ENCODE measurements at places on chromosomes 2 and 18.

DNA sequence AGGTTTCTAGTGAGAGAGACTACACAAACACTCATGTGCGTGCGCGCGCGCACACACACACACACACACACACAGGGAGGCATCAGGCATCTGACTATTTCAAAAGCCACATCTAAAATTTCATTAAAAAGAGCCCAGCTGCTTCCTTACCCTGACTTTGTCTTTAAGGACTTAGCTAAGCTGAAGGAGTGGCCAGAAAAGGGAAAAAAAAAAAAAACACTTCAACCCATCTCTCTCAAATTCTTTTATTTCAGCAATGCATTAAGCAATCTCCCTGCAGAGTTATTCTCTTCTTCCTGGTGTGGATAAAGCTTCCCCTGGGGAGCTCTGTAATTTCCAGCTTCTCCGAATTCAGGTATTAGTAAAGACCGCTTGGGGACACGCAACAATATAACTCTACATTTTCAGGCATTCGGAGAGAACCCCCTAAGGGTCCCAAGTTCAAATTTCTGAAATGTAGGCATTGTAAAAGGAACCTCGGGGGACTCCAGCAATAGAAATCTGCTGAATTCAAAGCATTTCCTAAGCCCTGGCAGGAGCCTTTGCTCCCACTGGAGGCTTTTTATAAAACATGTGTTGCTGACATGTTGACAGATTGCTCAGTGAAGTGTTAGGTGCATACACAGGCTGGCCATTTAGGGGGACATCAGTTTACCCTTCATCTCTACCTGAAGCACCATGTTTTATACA, 67.0 kb downstream of the ZNF521 start:
- DNase-seq: peak; percentile 81

DNA sequence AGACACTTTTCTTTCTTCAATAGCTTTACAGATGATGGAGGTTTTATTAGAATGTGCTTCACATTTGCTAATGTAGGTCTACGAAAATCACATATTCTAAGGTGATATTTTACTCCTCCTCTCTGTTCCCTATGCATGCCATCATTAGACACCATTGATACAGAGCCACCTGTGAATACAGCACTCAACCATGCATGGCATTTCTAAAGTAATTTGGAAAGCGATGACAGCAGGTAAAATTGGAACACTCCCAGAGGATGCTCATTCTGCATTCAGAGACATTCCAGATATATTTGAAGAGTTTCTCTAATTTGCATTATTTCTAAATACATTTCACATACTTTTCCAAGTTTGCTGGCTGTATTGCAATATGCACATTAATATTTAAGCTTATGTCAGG, 65.3 kb upstream of the RIT2 start:
- no peak for DNase-seq

- peak; percentile 5 for DNase-seq
These were observed 30.6 kb upstream of the GPD2 start for GRCh38 chr2:156405586-156405985.

DNA sequence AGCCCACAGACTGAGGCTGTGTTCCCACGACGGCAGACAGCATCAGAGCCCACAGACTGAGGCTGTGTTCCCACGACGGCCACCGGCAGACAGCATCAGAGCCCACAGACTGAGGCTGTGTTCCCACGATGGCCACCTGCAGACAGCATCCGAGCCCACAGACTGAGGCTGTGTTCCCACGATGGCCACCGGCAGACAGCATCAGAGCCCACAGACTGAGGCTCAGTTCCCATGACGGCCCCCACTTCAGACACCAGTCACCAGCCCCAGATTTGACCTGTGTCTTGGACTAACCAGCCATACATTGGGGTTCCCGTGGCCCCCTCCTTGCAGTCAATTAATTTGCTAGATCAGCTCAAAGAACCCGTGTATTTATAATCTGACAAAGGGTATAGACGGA, 57.8 kb upstream of the SNTG2 start:
- no peak for DNase-seq

GRCh38 chr18:71807586-71807985, 736.6 kb downstream of the CBLN2 start:
- DNase-seq: peak; percentile 23

GRCh38 chr2:120760446-120761135, 24.9 kb downstream of the GLI2 start:
- no peak for DNase-seq

- no peak for DNase-seq
These were observed 73.9 kb downstream of the MYCN start for GRCh38 chr2:16014041-16014787.

- no peak for DNase-seq
These were observed 41.8 kb downstream of the CYRIA start for GRCh38 chr2:16623564-16624435.

DNA sequence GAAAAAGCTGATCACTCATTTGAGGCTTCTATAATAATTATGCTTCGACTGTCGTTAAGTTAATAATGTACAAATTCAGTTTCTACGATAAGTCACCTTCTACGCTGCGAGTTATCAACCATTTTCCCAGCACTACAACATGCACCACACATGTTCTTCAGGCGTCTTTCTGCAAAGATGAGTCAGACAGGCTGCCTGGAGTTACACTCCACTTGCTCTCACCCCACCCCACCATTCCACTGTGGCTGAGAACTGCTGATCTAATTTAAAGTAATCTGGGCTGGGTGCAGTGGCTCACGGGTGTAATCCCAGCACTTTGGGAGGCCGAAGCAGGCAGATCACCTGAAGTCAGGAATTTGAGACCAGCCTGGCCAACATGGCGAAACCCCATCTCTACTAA, 218.6 kb downstream of the DYM start:
- peak; percentile 75 for DNase-seq

All from fibroblast of skin of right quadriceps (primary cell).